Smooth muscle cell of the brain vasculature (primary cell): ENCODE measurements at places on chromosomes 7 and 10.

- DNase-seq, result no peak
Measured at GRCh38 chr7:155943251-155943899, 131.1 kb upstream of the SHH start.

DNA sequence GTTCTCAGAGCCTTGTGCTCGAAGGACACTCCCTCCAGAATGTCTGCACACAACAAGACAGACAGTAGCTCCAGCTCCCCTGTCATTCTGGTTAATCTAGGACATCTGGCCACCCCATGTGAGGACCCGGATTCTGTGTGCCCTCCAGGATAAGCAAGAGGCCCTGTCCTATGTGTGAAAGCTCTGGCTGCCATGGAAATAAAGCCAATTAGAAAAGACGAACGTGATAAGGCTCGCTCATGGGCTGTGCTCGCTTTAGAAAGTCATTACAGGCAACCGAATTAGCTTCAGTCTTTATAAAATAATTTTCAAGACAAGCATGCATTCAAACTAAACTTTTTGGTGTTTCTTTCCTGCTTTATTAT is 263.4 kb downstream of the INHBA start:
- no peak for DNase-seq

GRCh38 chr10:47181052-47181849 is 118.7 kb upstream of the GDF10 start:
- no peak for DNase-seq

- DNase-seq, result no peak
Measured at GRCh38 chr7:110417611-110418010, 673.3 kb upstream of the LRRN3 start.

DNA sequence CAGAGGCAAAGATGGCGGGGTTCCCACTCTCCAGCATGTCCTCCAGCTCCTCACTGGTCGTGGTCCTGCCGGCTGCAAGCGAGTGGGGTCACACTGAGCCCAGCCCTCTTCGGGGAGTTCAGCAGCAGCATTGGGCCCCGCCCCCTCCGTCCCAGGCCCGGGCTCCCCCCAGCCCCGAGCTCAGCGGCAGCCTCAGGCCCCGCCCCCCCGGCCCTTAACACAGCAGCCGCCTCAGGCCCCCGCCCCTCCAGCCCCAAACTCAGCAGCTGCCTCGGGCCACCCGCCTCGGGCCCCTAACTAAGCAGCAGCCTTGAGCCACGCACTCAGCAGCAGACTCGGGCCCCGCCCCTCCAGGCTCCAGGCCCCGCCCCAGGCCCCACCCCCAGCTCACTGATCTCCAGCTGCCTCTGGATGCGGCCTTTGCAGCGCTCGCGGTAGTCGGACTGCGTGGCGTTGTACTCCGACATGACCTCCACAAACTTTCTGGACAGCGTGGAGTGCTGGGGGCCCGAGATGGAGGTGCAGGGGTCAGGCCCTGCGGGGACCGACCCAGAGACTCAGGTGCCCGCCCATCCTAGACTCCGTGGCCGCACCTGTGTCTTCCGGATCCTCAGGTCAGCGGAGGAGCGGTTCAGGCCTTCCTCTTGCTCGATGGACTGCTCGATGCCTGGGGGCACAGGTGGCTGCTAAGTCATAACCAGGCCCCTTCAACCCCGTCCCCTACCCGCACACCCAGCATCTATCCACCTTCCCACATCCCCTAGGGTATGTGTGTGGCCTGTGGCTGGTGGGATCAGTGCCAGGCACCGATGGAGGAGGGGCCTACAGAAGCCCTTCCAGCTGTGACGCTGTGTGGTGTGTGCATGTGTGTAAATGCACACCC is 15.5 kb downstream of the STX1A start:
- no peak for DNase-seq

- no peak for DNase-seq
Measured at GRCh38 chr7:14381936-14382335, 392.5 kb upstream of the ETV1 start.

DNA sequence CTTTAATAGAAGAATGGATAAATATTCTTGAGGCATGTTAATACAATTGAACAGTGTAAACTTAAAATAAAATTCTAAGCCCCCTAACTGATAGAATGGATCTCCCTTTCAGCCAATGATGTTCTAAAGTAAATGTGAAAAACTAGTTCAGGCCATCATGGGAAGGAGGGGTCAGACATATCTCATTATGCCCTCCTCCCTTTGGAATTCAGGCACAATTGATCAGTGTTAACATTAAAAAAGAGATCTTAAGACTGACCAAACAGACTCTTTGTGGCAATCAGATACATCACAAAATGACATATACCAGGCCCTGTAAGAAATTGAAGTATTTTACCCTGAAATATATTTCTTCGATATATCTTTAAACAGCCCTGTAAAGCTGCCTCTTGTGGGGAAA is 683.0 kb upstream of the LRRTM3 start:
- no peak for DNase-seq

DNA sequence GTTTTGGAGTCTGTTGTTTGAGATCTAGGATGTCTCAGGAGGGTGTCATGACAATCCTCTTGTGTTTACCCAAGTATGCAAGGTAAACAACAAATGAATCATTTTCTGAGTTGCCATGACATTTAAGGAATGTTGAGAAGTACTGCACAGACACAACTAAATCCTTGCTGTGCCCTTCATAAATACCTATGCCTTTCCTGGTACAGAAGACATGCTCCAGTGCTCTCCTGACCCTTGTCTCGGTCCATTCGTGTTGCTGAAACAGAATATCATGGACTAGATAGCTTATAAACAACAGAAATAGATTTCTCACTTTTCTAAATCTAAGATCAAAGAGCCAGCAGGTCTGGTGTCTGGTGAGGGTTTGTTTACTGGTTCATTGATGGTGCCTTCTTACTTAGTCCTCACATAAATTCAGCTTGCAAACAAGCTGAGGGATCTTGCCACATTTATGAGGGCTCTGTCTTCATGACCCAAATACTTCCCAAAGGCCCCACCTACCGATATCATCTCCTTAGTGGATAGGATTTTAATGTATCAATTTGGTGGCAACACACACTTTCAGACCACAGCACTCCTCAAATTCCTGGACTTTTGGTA is 341.8 kb upstream of the SEMA3A start:
- no peak for DNase-seq

DNA sequence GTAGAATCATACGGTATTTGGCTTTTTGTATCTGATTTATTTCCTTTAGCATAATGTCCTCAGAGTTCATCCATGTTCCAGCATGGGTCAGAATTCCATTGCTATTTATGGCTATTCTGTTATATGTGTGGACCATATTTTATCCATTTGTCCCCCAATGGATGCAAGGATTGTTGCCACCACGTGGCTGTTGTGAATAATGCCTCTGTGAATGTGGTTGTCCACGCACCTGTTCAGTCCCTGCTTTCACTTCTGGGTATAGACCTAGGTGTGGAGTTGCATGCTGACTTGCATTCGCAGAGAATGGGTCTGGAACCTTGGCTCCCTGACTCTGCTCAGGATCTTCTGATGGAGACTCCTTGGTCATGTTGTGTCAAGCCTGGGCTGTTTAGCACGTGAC is 199.9 kb downstream of the CAMK1D start:
- DNase-seq, result no peak

DNA sequence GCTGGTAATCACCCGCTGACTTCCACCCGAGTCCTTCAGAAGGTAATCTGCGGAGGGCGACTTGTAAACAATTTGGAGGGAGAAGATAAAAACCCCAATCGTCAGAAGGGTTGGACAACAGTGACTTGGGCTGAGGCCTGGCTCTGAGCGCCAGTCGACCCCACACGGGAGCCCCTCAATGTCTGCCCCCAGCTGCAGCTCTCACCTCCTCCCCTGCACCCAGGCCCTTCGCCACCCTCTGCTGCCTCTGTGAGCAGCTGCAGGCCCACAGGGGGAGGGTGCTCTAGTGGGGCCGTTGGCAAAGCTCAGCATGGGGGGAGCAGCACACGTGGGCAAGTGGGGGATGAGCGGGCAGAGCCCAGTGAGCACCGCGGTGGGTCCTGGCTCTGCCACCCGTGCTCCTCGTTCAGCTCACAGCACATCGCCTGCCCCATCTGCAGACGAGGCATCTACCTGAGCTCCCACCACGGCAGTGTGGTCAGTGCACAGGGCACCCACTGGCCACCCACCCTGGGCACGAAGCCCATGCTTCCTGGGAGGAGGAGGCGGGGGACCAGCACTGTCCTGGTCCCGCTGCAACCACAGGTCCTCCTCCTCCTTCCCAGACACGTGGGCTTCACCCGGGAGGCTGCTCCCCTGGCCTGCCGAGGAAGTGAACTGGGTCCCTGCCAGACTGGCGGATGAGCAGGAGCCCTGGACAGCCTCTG is 280.5 kb downstream of the ELFN1 start:
- DNase-seq, result no peak

DNA sequence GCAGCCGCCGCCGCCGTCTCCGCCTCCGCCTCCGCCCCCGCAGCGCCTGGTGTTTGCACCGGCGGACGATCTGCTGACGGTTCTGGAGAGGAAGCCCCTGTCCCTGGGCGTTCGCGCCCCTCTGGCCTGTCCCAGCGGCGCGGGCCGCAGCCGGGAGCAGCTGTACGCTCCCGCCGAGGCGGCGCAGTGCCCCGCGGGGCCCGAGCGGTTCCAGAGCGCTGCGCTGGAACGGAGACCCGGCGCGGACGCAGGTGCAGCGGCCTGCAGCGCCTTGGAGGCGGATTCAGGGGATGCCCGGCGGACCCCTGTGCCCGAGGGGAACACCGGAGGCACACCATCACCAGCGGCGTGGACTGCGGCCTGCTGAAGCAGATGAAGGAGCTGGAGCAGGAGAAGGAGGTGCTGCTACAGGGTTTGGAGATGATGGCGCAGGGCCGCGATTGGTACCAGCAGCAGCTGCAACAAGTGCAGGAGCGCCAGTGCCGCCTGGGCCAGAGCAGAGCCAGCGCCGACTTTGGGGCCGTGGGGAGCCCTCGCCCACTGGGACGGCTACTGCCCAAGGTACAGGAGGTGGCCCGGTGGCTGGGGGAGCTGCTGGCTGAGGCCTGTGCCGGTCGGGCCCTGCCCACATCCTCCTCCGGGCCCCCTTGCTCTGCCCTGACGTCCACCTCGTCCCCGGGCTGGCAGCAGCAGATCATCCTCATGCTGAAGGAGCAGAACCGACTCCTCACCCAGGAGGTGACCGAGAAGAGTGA is 24.8 kb upstream of the ZNF735 start:
- DNase-seq, result no peak

- DNase-seq, result no peak
Measured at GRCh38 chr10:35613597-35614226, 8.6 kb downstream of the GJD4 start.

DNA sequence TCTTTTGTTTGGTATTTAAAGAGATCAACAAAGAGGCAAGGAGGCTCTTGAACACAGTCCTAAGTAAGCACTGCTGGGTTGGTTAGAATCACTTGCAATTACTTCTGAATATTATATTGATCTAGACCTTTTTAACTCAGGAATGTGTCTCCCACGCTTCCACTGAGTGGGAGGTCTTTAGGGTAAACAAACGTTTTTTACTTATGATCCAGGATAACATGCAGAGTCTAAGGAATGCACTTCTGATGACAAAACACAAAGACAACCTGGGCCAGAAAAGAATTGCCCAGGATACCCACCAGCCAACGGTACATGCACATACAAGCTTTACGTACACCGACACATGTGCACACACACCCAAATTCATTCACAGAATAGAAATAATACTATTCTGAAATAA is 626.9 kb downstream of the PARD3 start:
- no peak for DNase-seq

GRCh38 chr7:3861941-3862340 is 560.9 kb downstream of the SDK1 start:
- DNase-seq, result peak; percentile 15

DNA sequence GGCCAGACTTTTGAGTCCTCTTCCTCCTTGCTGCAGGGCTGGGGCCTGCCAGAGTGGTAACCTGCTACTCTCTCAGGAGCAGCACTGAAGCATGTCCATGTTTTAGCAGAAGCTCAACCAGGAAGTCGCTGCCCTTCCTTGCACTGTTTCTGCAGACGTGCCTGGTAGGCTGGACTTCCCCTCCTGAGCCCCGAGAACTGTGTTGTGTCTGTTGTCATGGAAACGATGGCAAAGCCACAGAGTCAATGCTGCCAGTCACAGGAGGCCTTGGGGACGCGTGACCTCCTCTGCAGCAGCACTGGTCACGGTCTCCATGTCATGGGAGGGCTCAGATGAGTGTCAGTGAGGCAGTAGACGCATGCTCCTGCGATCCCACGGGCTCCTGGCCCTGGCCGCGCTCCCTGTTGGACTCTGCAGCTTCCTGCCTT is 145.5 kb downstream of the FANK1 start:
- DNase-seq, result no peak

DNA sequence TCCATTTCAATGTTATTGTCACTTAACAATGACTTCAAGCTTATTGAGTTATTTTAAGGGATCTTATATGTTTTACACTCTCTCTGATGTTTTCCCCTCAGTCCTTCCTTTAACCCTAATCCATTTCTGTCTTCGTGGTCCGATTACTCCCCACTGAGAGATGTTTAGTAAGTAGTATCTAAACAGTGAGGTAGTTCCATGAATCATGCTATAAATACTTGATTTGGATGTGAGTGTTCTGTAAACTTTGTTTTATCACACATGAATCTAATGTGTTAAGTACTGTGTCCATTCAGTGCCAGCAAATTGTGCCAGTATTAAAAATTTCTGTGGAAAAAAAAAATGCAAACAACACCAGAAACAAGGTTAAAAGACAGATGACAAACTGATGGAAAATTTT is 18.6 kb downstream of the RPP30 start:
- no peak for DNase-seq

DNA sequence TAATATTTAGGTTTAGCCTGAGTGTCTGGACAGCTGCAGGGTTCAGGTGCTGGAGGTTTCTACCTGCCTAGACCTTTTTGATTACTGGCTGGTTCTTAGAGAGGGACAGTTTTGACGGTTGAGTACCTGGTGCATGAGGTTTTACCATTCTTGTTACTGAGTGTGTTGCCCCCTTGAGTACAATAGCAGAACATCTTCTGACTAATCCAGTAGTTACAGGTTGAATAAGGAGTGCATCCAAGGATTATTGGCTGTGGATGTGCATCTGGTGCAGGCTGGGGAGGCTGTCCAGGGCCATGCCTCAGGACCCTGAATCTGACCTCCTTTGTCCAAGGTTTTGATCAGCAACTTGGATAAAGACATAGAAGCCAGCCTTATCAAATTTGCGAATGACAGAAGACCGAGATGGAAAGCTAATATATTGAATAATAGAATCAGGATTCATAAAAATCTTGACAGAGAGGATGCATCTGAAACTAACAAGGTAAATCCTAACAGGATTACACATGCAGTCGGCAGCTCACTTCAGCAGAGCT is 23.1 kb downstream of the PLPP4 start:
- DNase-seq, result no peak

GRCh38 chr10:78118591-78118990 is 84.9 kb downstream of the RPS24 start:
- no peak for DNase-seq
